Activated T-cell treated with anti-CD3 and anti-CD28 coated beads for 48 hours (primary cell): ENCODE measurements at places on chromosomes 2 and 18.

DNA sequence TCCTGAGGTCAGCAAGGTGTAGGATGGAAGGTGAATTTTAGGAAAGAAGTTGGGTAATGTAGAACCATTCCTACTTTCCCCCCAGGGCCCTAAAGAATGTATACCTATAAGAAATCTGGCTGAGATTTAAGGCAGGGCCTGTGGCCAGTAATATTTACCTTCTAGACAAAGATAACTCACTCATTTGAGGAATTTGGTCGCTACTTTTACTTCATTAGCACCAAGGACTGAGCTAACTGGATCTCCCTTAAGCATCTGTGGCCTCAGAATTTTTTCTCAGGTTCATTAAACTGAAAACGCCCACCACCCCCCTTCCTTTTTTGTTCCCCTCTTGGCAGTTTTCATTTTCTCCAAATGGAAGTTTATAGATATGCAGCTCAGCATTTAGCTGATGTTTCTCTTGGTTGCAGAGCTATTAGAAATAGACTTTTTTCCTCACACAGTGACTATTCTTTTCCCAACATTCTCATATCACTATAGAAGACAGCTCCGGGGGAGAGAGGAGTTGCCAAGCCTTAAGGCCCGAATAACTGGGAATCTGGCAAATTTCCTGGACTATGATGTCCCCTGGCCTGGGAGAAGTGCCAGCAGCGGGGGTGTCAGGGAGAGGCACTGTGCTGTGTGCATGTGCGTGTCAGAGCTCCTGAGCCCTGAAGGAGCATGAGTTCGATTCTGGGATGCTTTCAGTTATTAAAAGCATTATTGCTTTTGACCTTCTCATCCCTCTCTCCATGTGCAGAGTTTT, 310.9 kb downstream of the PRKCE start:
- no peak for DNase-seq

GRCh38 chr2:127196549-127196948, 23.6 kb downstream of the CYP27C1 start:
- no peak for DNase-seq

DNA sequence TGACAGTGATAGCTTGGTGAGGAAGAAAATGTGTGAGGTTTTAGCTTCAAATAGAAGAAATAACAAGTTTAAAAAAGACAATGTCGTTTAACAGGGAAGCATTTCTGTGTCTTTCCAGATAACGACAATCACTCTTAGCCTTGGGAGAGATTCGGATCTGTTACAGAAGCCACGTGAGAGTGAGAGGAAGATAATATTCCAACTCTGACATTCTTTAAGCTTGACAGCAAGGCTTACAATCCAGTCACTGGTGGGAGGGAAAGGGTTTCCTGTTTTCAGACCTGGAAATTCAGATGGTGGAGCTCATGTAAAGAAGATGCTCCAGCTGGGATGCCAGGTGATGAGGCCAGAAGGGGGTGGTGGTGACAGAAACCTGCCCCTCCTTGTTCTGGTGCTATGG, 30.8 kb downstream of the FBXO48 start:
- no peak for DNase-seq

DNA sequence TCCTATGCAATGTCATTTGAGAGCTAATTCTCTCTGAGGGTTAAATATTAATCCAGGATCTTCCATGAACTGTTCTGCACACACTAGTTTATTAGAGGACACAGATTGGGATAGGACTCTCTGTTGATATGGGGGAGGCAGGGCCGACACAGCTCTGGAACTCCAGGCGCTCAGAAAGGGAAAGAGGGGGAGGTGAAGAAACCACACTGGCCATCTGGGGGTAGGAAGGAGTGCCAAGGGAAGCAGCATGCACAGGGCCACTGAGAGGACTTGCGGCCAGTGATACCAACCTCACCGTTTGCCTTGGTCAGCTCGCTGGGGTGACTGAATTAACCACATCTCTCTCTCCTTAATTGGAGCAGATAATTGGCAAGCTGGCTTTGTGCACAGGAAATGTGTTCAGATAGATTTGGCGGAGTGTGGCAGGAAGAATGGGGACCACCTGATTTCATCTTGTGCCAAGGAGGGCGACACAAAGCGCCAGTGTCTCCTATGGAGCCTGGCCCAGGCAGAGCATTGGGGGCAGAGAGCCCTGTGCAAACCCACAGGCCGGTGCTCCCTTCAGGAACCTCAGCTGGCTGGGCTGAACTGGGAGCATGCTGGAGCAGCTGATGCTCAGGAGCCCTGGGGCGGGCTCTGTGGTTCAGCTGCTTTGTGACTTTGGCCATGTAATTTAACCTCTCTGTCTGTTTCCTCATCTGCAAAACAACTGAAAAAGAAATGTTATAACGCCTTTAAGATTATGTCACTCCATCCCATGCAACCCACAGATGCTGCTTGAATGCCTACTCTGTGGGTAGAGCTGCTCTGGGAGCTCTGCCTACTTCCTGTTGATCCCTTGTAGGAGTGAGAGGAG, 114.7 kb upstream of the STON1 start:
- DNase-seq, result no peak

- no peak for DNase-seq
Measured at GRCh38 chr2:30060562-30060961, 86.2 kb upstream of the YPEL5 start.

GRCh38 chr2:223451-223850, 40.4 kb downstream of the SH3YL1 start:
- no peak for DNase-seq

- no peak for DNase-seq
Measured at GRCh38 chr18:8626414-8627106, 17.3 kb downstream of the RAB12 start.
